ENCODE measurements at places on chromosomes 1 and 21.

DNA sequence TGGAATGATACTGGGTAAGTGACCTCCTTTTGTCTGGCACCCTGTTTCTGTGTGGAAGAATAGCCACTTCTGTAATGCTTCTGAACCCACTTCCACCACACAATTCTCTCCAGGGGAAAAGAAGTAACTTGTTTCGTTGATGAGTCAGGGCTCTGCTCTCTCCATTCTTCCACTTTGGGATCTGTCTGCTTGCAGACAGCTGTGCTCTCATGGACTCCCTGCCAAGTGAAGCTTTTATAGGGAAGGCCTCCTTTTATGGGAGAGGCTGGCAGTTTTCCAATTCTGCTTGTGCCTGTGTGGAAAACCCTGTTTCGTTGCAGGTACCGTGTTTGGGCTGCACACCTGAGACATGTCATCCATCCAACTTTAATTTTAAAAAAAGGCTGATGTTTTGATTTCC, 130.7 kb downstream of the GIPC2 start:
- no peak for DNase-seq

DNA sequence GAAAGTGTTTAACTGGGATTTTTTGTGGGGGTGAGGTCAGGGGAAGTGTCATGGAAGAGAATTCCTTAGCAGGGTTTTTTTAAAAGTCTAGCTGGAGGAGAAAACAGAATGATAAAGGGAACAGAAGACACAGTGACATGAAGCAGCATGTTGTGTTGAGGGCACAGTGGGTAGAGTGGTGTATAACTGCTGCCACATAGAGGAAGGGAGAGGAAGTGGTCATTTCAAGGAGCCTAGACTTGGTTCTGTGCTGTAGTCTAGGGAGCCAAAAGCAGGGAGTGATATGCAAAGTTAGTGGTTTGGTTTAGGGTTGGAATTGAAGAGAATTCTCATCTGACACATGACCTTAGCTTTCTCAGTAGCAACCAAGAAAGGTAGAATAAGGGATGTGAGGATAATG, 10.2 kb downstream of the EEIG2 start:
- peak; percentile 81 for DNase-seq

GRCh38 chr1:50148142-50148923, 39.6 kb downstream of the ELAVL4 start:
- DNase-seq = no peak

DNA sequence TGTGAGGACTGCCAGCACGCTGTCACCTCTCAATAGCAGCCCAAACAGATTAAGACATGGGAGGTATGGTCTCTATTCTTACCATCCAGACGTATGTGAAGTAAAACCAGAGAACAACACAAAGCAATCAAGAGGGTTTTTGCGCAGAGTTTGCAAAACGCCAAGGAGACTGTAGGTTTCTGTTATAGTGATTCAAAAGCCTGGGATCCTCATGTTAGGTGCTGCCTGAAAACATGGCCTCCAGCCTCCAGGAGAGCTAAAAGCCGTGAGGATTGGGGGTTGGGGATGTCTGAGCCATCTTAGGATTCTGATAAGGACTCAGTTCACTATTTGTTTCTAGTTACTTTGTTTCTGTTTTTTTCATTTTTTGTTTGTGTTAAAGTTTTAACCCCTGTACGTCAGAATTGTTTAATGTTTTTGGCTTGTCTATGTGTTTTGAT, 4.2 kb upstream of the CCT8 start:
- no peak for DNase-seq

- DNase-seq = no peak
Measured at GRCh38 chr1:184210862-184211261, 159.3 kb downstream of the TSEN15 start.

GRCh38 chr1:87155170-87155569, 173.5 kb upstream of the LMO4 start:
- no peak for DNase-seq

- peak; percentile 78 for DNase-seq
Measured at GRCh38 chr1:207959141-207959825, 48.4 kb upstream of the CD34 start.

GRCh38 chr1:21909286-21909759, 27.8 kb downstream of the HSPG2 start:
- no peak for DNase-seq

- no peak for DNase-seq
Measured at GRCh38 chr1:181366910-181367309, 116.4 kb upstream of the CACNA1E start.

- DNase-seq = no peak
Measured at GRCh38 chr1:70387507-70387906, 23.6 kb upstream of the CTH start.

GRCh38 chr1:201945157-201945556, 1.2 kb downstream of the LMOD1 start:
- peak; percentile 49 for DNase-seq

DNA sequence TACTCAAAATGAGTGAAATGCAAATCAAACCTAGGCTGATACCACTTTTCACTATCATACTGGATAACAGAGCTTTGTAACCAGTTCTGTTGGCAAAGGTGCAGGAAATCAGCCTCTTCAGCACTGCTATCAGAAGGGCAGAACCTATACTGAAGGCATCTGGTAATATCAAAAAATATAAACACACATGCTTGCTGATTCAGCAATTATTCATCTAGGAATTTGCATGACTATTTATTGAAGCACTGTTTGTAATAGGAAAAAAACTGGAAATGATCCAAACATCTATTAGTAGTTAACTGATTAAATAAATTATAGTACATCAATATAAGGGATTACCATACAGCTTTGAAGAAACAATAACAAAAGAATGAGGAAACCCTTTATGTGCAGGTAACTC, 21.4 kb downstream of the ARHGAP29 start:
- DNase-seq = no peak

GRCh38 chr1:1950940-1951339, 31.9 kb upstream of the TMEM52 start:
- no peak for DNase-seq

DNA sequence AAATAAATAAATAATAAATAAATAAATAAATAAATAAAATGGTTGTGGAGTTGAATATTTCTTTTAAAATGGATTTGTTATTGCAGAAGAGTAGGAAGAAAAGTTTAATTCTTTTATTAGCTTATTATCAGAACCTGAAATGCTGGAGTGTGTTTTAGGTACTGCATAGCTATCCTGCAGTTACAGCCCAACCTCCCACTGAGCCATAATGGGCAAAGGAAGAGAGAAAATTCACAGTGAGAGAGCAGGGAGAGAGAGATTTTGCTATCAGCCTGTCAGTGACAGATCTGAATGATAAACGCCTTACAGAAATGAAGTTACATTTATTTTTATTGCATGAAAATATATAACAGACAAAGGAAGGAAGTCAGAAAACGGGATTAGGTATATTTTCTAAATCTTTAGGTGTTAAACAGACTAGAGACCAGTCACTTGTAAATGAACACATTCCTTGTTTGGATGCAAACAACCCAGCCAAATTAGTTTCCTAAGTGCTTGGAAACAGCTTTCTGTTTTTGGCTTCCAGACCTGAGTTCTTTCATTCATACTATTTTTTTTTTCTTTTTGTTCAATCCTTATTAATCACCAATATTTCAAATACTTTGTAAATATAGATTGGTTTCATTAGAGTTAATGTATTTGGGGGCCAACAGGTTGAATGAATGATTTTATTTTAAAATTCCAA, 425.3 kb downstream of the USP25 start:
- DNase-seq = peak; percentile 2

GRCh38 chr1:212496682-212497081, 64.0 kb downstream of the NENF start:
- no peak for DNase-seq

GRCh38 chr1:174112489-174113162, 46.7 kb upstream of the RABGAP1L start:
- DNase-seq = no peak

- no peak for DNase-seq
Measured at GRCh38 chr1:214934045-214934444, 148.5 kb upstream of the KCNK2 start.

- peak; percentile 98 for DNase-seq
Measured at GRCh38 chr1:110034451-110035235, at the start of gene STRIP1. Gene STRIP1 (plus strand): TSS chr1:110034624. CDS start chr1:110034638, 14 bp downstream.
